Kidney capillary endothelial cell (primary cell): ENCODE measurements at places on chromosomes 2 and 18.
A peak's percentile ranks its signal among the peaks of the same experiment; 100 is the strongest.

GRCh38 chr2:197130318-197130717, 180.3 kb downstream of the ANKRD44 start:
- no peak for DNase-seq

GRCh38 chr2:239277401-239278085, 123.3 kb downstream of the HDAC4 start:
- DNase-seq: no peak

DNA sequence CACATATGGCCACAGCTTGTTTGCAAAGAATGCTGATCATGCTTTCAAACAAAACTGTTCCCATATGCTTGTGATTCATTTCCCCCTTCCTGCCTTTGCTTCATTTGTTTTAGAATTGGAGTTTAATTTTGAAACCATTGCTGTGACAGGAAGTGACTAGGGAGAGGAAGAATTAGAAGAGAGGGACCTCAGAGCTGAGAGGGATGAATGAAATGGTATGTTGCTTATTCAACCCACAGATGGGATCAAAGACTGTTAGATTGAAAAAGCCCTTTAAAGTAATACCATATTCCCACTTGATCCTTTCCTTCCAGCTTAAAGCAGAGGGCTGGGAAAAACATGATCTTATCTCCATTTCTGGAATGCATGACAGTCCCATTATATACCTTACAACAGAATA, 106.2 kb upstream of the RNF152 start:
- peak; percentile 93 for DNase-seq

DNA sequence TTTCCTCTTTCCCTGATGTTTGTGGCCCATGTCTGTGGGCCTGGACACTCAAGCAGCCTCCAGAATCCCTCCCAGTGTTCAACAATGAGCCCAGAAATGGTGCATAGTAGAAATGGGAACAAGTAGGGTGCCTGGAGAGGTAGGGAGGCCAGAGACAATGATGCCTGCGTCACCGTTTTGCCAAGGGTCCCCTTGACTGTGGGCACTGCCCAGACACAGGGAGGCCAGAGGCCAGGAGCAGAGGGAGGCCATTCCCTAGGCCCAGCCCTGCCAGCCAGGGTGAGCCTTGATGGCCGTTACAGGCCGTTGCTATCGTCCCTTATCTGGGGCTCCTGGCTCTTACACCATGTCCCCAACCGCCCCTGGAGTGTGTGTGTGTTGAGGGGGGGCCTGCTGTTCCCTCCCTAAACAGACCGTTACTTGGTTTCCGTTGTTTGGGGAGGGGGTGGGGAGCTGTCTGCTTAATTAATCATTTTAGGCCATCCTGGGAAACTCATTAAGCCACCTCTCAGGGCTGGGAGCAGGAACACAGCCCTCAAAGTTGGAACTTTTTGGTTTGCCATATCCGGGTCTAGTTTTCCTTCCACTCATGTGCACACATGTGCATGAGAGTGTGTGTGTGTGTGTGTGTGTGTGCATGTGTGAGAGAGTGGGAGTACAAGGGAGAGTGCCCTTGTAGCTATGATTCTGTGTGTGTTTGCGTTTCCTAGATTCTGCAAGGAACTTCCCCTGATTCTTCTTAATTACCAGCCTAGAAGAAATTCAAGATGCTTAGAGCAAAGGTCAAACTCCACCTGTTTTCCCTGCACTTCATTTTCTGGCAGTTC, 135.2 kb upstream of the HAAO start:
- peak; percentile 40 for DNase-seq

DNA sequence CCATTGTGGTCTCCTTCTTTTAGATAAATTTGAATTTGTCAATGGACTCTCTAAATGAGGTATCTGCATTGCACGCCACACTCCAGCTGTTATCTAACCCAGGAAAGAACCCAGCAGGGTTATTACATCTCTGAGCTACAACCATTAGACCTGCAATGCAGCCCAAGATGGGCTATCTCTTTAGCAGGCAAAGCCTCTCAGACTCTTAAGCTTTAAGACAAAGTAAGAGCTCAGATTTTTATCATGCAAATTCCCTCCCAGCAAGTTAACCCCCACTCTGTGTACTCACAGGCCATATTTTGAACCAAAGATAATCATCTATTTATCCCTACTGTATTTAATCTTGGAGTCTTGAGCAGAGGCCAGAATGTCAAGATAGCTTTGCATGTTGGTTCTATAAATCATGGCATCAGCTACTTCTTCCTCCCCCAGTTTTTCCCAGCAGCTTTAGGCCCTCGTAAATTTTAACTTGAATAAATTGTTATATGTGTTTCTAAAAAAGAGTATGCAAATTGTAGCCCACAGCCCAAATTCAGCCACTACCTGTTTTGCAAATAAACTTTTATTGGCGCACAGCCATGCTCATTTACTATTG, 273.7 kb upstream of the PKDCC start:
- no peak for DNase-seq

DNA sequence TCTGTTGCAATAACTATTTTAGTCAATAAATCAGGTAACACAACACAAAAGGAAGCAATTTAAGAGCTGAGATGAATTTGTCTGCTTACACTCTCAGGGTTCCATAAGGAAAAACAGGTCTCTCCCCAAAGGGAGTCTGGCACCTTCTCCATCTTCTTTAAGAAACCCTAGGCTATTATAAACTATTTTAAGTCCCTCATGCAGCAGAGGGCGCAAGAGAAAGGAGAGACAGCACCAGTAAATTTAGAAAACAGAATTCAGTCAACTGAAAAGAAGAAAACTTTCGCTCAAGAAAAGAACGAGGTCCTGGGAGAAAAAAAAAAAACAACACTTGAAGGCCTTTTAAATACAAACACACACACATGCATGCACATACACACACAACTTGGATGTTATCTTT, 19.1 kb downstream of the SULT1C4 start:
- no peak for DNase-seq

- no peak for DNase-seq
Measured at GRCh38 chr18:48607056-48607984, 68.5 kb downstream of the CTIF start.

GRCh38 chr2:111121028-111121827, 514 bp downstream of the BCL2L11 start:
- peak; percentile 29 for DNase-seq

- no peak for DNase-seq
Measured at GRCh38 chr2:66772618-66773017, 337.7 kb downstream of the MEIS1 start.

DNA sequence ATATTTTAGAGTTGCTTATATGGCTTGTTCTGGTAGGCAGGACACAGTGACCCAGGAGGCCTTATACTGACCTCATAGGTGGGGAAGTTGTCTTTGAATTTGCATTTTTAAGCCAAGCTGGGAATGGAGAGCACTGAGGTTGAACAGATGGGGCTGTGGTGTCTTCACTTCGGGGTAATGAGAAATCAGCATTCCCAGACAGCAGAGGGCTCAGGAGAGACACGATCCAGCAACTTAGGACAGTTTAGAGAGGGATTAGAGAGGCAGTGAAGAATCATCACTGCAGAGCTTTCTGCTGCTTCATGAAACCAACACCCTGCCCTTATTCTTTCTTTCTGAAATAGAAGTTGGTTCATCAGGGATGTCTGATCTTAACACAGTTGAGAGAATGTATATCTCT, 202.4 kb downstream of the TDRD15 start:
- no peak for DNase-seq

- no peak for DNase-seq
Measured at GRCh38 chr2:212451786-212452231, 86.8 kb downstream of the ERBB4 start.

GRCh38 chr2:238930216-238930615, 82.3 kb downstream of the TWIST2 start:
- no peak for DNase-seq

DNA sequence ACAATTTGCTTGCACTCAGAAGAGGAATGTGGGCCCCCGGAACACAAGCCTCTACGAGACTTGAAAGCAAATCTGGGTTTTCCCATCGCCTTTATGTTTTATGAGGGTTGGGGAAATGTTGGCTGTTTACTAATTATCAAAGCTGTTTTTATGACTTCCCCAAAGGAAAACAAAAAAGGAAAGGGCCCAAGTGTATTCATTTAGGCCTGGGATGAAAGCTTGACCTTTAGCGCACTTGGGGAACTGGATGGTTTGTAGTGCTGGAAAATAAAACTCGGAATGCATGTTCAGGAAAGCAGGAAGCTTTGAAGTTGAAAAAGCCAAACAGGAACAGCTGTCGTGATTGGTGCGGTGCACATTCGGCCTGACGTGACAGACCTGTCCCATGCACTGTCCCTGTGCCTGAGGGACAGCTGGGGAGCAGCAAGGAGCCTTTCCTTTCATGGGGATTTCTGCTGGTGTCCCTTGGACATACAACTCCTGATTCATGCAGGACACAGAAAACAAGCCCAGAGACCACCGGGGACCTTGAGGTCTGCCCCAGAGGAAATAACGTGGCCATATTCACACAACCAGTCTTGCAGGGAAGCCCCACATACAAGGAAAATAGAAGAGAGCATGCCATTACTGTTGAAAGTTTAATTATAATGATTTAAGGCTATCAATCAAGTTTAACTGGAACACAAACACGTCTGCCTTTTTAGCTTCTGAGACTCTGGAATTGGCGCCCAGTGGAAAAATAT, 169.7 kb upstream of the APCDD1 start:
- DNase-seq: no peak

DNA sequence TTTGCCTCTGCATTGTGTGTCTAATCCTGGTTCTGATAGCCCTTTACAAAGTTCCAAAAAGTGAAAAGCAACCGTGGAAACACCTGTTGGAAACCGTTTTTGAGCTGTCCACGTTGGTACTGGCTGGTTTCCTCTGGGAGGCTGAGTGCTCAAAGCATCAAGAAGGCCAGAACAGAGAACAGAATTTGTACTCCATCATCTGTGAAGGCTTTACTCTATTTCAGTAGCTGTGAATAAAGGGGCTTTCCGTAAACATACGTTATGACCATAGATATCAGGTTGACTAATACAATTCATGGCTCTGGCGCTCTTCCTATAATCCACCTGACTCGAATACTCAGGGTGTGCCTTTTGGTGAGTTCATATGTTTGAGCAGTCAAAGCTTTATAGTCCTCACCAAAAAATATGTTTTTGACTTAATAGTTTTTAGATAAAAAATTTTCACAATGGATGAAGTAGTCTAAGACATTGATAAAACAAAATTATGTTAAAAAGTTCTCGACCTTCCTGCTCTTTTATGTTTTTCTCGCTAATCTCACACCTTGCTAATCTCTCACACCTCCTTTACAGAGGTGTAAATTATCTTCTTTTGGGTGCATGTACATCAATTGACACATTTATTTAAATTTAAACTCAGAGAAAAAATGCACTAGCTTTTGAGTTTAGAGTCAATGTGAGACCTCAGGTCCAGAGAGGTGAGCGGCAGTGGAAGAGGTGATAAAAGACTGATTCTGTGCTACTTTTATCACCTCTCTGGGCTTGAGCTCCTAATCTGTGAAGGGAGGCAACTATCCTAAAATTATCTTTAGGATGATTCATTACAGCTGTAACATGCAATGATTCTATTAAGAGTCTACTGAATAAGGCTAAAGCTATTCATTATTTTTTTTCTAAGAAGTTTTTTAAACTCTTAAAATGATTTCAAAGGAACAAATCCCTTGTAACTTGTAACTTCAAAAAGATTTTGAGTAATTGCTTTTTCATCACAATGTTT, 65.3 kb downstream of the CXCR4 start:
- no peak for DNase-seq

- no peak for DNase-seq
Measured at GRCh38 chr2:133146893-133147292, 421.4 kb downstream of the NCKAP5 start.

GRCh38 chr2:113111823-113112287, 15.5 kb upstream of the IL1RN start:
- DNase-seq: no peak

GRCh38 chr2:100278986-100279385, 43.3 kb downstream of the LONRF2 start:
- DNase-seq: no peak

DNA sequence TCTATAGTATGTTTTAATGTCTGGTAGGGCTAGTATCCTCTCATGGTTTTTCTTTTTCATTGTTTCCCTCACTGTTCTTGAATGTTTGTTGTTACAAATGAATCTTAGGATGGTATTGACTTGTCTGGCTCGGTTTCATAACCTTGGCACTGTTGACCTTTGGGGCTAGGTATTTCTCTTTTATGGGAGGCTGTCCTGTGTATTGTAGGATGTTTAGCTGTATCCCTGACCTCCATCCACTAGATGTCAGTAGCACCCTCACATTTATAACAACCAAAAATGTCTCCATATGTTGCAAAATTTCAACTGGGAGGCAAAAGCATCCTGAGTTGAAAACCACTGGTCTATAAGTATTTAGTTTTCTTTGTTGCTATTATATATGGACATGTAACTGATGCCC, 7.0 kb upstream of the AOX1 start:
- DNase-seq: peak; percentile 40

DNA sequence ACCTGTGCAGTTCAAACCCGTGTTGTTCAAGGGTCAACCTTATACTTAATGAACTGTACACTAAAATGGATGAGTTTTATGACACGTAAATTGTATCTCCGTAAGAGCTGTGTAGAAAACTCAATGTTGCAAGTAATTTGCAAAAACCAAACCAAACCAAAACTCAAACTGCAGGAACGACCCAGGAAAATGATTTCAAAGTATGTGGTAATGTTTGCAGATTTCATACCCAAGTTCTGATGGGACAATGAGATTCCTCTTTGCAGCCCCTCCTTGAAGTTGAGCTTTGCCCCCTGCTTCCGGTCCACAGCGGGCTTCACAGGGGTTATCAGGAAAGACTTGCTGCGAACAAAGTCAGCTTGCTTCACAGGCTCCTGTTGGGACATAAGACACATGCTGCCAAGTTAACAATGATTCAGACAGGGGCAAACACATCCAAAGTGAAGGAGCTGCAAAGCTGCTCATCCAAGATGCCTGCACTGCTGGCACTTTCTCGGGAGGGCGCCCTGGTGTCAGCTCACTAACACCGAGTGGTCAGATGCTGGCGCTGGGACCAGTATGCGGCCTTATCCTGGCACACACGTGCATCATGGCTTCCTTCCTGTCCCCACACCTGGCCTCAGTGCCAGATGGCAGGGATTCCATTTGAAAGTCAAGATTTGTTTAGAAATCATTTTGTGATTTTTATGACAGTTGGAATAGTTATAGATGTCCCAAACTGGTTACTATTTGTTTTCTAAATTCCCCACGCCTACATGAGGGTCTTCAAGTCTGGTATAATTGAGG, 65.2 kb upstream of the MGAT4A start:
- DNase-seq: no peak

- no peak for DNase-seq
Measured at GRCh38 chr2:139369423-139370409, 589.5 kb upstream of the NXPH2 start.

DNA sequence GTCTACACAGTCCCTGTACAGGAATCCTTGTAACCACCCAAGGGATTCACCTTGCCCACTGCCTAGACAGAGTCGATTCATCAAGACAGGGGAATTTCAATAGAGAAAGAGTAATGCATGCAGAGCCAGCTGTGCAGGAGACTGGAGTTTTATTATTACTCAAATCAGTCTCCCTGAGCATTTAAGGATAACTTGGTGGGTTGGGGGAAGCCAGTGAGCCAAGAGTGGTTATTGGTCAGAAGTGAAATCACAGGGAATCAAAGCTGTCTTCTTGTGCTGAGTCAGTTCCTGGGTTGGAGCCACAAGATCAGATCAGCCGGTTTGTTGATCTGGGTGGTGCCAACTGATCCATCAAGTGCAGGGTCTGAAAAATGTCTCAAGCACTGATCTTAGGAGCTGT, 17.8 kb upstream of the FAM98A start:
- no peak for DNase-seq

GRCh38 chr2:39411181-39411944, 25.7 kb downstream of the MAP4K3 start:
- peak; percentile 91 for DNase-seq
